ENCODE measurements at places on chromosomes 13 and 19.
A peak's percentile ranks its signal among the peaks of the same experiment; 100 is the strongest.

DNA sequence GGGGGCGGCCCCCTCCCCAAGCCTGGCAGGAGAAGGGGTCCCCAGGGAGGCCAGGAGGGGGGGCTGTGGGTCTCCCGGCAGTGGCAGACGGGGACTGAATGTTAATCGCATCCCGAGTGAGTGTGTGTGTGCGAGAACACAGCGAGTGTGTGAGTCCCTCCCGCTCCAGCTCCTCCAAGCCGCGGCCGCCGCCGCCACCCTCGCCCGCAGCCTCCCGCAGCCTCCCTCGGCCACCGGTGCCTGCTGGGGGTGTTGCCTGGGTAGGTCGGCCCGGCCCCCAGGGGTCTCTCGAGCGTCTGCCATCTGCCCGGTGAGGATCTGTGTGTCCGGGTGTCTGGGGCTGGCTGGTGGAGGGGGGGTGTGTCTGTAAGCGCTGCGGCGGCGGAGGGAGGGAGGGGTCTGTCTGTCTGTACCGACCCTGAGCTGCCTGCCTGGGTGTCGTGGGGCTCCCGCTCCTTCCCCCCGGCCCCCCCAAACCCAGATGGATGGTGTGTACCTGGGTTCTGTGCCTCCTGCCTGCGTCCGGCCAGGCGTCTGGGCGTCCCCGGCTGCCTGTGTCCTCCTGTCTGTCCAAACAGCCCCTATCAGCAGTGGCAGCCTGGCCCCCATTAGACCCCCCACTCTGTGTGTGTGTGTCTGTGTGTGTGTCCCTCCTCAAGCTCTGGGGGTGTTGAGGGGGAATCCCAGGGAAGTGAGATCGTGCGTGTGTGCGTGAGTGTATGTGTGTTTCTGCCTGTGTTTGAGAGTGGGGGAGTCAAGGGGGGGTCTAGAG lies at the start of gene GRIN2D:
Gene GRIN2D (plus strand): TSS at position 110 of the 772 bp plus-strand sequence. CDS start 4,725 bp downstream, outside the sequence.
- DNase-seq, result peak; percentile 42

- DNase-seq, result no peak
Measured at GRCh38 chr13:113665597-113666328, 1.3 kb upstream of the GRK1 start.

DNA sequence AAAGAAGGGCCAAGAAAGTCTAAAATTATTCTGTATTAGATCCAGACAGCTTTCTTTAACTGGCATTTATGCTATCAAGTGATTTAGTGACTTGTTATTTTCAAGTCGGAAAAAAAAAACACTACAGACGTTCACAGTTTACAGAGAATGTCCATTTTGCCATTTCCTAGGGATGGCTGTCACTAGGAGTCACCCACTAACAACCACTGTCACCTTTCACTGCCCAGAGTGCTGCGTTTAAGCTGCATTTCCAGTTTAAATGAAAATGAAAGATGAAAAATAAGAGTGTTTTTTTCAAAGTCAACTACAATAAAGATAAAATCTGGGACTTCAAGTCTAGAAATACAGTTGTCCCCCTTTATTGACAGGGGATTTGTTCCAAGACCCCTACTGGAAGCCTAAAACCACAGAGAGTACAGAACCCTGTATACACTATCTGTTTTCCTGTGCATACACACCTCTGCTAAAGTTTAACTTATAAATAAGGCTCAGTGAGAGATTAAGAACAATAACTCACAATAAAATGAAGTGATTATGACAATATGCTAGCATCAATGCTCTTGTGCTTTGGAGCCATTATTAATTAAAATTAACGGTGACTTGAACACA lies 112.5 kb downstream of the SACS start:
- no peak for DNase-seq

- no peak for DNase-seq
Measured at GRCh38 chr13:20702915-20703779, at the start of gene IL17D. Gene IL17D, plus strand, starts transcription at chr13:20703699. Its CDS starts 303 bp downstream, at chr13:20704002.

- DNase-seq, result no peak
Measured at GRCh38 chr13:43329702-43330101, 306.3 kb downstream of the DNAJC15 start.

DNA sequence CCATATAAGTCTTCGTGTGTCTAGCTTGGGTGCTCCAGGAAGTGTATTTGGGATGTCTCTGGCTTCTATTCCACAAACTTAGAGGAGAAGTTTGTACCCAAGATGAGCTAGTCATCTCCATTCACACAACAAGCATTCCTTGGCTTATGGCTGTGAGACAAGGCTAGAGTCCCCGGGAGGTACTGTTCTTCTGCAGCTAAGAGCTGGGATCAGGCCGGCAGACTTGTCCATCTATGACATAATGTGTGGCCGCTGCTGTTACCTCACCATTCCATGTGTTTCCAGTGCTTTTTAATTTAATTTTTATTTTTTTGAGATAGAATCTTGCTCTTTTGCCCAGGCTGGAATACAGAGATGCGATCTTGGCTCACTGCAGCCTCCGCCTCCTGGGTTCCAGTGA lies 20.7 kb downstream of the GATAD2A start:
- DNase-seq, result no peak

GRCh38 chr19:35264268-35265125 lies 4.3 kb upstream of the USF2 start:
- DNase-seq, result no peak

- peak; percentile 58 for DNase-seq
Measured at GRCh38 chr13:51342706-51343105, 3.2 kb downstream of the SERPINE3 start.

DNA sequence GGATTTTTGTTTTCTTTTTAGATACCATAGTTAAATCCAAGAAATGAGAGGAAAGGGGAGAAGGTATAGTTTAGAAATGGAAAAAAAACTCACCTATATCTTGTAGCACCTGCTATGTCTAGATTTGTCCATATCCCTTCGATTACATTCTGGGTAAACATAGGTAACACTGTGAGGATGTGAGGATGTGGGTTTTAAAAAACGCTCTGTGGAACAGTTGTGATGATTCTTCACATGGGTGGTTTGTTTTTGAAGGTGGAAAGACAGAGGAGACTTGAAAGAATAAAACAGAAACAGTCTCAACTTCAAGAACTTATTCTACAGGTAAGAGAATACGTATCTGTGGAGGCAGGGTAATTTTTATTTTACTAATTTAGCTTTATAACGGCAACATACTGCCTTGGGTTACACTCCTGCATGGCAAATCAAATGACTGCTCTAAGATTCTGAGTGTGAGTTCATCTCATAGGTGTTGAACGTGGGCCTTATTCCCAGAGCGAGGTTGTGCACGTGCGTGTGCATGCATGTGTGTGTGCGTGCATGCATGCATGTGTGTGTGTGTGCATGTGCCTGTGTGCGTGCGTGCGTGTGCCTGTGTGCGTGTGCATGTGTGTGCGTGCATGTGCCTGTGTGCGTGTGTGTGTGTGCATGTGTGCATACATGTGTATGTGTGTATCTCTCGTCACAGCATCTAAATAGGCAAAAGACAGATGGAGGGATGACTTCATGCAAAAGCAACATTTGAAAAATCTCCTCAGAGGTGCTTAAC lies 23.5 kb downstream of the ATP4B start:
- DNase-seq, result no peak

GRCh38 chr19:56838024-56838908 lies 2.3 kb downstream of the PEG3 start:
- peak; percentile 32 for DNase-seq

All from fibroblast of pulmonary artery (primary cell).